ENCODE measurements at places on chromosomes 3 and 15. TPM values are rescaled to one million over a fixed set of nuclear protein-coding genes. Genes with fewer than 3 reads are reported as not detected.
A peak's percentile ranks its signal among the peaks of the same experiment; 100 is the strongest.

The BRK1 gene
- polyA plus RNA-seq: 218 TPM

- H3K27ac ChIP-seq: peak overlapping the region; percentile 79
- H3K4me1 ChIP-seq: peaks cover 10% of the 10 kb centered on the region
- DNase-seq: no peak
- peaks cover 11% of the 10 kb centered on the region for H3K36me3 ChIP-seq
- peak overlapping the region; percentile 100 for H3K4me3 ChIP-seq
- H3K27me3 ChIP-seq: no peaks in the 10 kb centered on the region
These were observed 611 bp upstream of the USP19 start for GRCh38 chr3:49121132-49121736.

GRCh38 chr3:136787349-136787748 is 31.6 kb upstream of the SLC35G2 start:
- H3K4me1 ChIP-seq: no peaks in the 10 kb centered on the region
- no peak overlapping the region for H3K4me3 ChIP-seq
- DNase-seq: no peak
- no peaks in the 10 kb centered on the region for H3K27me3 ChIP-seq
- H3K36me3 ChIP-seq: no peaks in the 10 kb centered on the region

GRCh38 chr3:47865192-47865591 is 62.3 kb downstream of the DHX30 start:
- no peak for DNase-seq
- no peak overlapping the region for H3K4me3 ChIP-seq
- H3K36me3 ChIP-seq: peaks cover 23% of the 10 kb centered on the region
- no peak overlapping the region for H3K27ac ChIP-seq
- H3K27me3 ChIP-seq: no peaks in the 10 kb centered on the region
- no peaks in the 10 kb centered on the region for H3K4me1 ChIP-seq

GRCh38 chr3:33212406-33212805 is 6.2 kb downstream of the SUSD5 start:
- H3K4me3 ChIP-seq: no peak overlapping the region
- no peaks in the 10 kb centered on the region for H3K4me1 ChIP-seq
- no peaks in the 10 kb centered on the region for H3K36me3 ChIP-seq
- H3K27ac ChIP-seq: no peak overlapping the region

DNA sequence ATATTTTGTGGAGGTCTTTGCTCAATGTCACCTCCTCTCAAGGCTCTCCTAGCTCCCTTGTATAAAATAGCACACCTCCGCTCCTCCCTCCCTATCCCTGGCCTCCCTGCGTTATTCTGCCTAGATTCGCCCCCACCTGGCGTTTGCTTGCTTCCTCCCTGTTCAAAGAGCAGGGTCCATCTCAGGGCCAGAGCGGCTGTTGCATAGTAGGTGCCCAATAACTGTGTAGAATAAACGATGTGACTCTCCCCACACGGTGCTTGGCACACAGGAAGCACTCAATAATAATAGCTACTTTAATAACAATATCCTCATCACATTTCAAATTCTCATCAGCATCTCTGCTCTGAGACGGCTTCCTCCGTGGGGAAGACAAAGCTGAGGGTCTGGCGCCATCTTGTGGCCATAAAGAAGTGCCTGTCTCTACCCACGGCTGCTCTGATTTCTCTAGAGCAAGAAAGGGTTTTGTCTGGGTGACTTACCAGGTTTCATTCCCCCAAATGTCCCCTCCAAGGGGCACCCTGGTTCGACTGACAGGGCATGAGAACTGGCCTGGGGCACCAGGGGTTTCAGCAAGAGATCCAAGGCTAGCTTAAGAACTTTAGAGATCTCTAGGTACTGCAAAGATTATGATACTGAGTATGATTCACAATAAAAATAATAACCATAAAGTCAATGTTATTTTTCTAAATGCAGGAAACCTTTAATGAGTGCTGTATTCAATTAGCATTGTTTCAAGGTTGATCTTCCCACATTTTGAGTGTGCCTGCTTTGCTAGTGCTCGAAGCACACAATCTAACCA is 16.1 kb downstream of the CD276 start:
- H3K4me3 ChIP-seq: no peak overlapping the region
- H3K36me3 ChIP-seq: no peaks in the 10 kb centered on the region
- H3K27me3 ChIP-seq: no peaks in the 10 kb centered on the region
- H3K27ac ChIP-seq: no peak overlapping the region

The DAPK2 gene
- polyA plus RNA-seq: 3.7 TPM

DNA sequence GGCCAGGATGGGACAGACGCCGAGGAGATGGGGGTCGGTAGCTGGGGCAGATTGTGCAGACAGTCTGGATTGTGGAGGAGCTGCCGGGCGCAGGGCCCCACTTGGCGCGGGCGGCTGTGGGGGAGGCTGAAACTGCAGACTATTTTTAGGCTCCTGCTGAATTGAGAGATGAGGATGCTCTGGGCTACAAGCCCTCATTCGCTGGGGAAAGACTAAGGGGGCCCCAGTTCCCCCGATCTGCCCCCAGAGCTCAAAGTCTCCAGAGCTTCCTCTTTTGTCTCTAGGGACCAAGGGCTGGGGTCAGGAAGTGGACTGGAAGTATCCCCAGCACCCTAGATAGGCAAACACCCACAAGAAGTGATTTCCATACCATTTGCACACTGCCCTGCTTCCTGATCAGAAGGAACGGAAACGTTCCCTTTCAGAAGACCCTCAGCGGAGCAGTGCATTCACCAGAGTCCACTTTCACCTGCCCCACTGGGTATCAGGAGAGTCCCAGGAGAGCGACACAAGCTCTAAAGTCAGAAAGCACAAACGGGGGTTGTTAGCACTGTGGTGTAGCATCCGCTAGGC is 29.7 kb downstream of the SEMA7A start:
- H3K4me3 ChIP-seq: peak overlapping the region; percentile 64
- peak overlapping the region; percentile 100 for H3K27ac ChIP-seq
- no peaks in the 10 kb centered on the region for H3K27me3 ChIP-seq
- peaks cover 66% of the 10 kb centered on the region for H3K4me1 ChIP-seq

GRCh38 chr3:8445861-8446260 is 55.8 kb upstream of the LMCD1 start:
- no peak for DNase-seq
- no peaks in the 10 kb centered on the region for H3K36me3 ChIP-seq
- no peak overlapping the region for H3K27ac ChIP-seq
- no peaks in the 10 kb centered on the region for H3K27me3 ChIP-seq
- H3K4me3 ChIP-seq: no peak overlapping the region
- H3K4me1 ChIP-seq: no peaks in the 10 kb centered on the region

The SKOR1 gene
- not detected for polyA plus RNA-seq

GRCh38 chr3:184005941-184006507 is 11.7 kb downstream of the ABCC5 start:
- H3K27ac ChIP-seq: peak overlapping the region; percentile 73
- H3K4me3 ChIP-seq: peak overlapping the region; percentile 33
- no peaks in the 10 kb centered on the region for H3K27me3 ChIP-seq
- no peaks in the 10 kb centered on the region for H3K36me3 ChIP-seq

The CCR8 gene
- polyA plus RNA-seq: 8.6 TPM

GRCh38 chr15:39052323-39052705 is 487.7 kb upstream of the RASGRP1 start:
- no peaks in the 10 kb centered on the region for H3K36me3 ChIP-seq
- no peak overlapping the region for H3K4me3 ChIP-seq
- no peaks in the 10 kb centered on the region for H3K27me3 ChIP-seq
- H3K27ac ChIP-seq: no peak overlapping the region
- H3K4me1 ChIP-seq: no peaks in the 10 kb centered on the region

DNA sequence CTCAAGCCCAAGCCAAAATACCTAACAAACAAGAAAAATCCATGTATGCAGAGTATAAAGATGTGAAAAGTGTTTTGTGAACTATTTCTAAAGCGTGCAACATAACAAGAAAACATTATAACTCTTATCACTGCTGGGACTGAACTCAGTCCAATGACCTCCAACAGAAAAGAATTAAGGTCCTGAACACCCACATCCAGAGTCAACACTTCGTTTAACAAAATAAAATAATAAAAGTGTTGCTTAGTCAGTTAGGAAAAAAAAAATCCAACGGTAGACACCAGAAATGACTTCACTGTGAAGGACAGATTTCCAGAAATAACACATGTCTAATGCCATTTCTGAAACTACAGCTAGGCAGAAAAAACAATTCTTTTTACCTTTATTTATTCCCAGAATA is 28.0 kb downstream of the MB21D2 start:
- H3K4me3 ChIP-seq: no peak overlapping the region
- H3K36me3 ChIP-seq: no peaks in the 10 kb centered on the region
- H3K27ac ChIP-seq: peak overlapping the region; percentile 27
- H3K27me3 ChIP-seq: no peaks in the 10 kb centered on the region
- no peak for DNase-seq

The MAPK6 gene
- polyA plus RNA-seq: 52.5 TPM

The CMC1 gene
- 108 TPM for polyA plus RNA-seq

The RSL24D1 gene
- 132 TPM for polyA plus RNA-seq

GRCh38 chr3:107235928-107236315 is 141.3 kb upstream of the CCDC54 start:
- H3K4me1 ChIP-seq: no peaks in the 10 kb centered on the region
- H3K27ac ChIP-seq: no peak overlapping the region
- H3K4me3 ChIP-seq: no peak overlapping the region
- H3K27me3 ChIP-seq: no peaks in the 10 kb centered on the region
- H3K36me3 ChIP-seq: no peaks in the 10 kb centered on the region

DNA sequence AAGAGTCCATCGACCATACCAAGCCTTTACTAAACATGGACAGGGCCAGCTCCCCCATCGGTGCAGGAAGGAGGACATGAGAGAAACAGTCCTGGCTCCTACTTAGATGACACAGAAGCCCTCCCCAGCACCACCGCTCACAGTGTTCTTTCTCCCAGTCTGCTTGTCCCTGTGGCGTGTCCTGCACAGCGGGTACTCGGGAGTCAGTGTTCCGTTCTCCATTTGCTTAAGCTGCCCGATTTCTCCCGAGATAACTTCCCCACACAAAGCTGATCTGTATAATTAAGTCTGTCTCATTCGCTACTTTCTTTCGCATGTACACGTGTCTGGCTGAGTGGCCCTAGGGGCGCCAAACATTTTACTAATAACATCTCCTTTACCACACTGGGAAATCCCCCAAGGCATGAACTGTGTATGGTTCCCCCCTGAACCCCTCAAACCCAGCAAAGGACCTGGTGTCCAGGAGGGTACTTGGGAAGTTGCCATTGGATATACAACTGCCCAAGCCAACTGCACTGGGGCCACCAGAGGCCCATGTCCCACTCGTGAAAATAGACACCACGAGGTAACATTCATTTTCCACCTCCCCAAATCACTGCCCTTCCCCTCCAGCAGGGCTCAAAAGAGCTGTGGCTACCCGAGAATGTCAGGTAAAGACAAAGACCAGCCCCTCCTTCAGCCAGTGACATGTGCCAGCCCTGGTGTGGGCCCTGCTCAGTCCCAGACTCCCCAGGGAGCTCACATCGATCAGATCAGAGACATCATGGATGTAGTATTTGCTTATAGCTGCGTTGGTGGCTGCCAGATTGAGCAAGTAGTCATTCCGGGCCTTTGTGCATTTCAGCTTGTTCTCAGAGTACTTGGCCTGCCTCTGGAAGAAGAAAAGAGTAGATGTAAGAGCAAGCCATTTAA is 96.5 kb upstream of the RAD18 start:
- DNase-seq: no peak
- H3K4me3 ChIP-seq: no peak overlapping the region
- no peaks in the 10 kb centered on the region for H3K36me3 ChIP-seq
- no peaks in the 10 kb centered on the region for H3K27me3 ChIP-seq
- no peaks in the 10 kb centered on the region for H3K4me1 ChIP-seq

- H3K4me1 ChIP-seq: no peaks in the 10 kb centered on the region
- H3K4me3 ChIP-seq: no peak overlapping the region
- no peaks in the 10 kb centered on the region for H3K36me3 ChIP-seq
These were observed 215.6 kb upstream of the RBMS3 start for GRCh38 chr3:29065211-29065785.

The ARHGEF26 gene
- polyA plus RNA-seq: 0.31 TPM

The SOX14 gene
- not detected for polyA plus RNA-seq

DNA sequence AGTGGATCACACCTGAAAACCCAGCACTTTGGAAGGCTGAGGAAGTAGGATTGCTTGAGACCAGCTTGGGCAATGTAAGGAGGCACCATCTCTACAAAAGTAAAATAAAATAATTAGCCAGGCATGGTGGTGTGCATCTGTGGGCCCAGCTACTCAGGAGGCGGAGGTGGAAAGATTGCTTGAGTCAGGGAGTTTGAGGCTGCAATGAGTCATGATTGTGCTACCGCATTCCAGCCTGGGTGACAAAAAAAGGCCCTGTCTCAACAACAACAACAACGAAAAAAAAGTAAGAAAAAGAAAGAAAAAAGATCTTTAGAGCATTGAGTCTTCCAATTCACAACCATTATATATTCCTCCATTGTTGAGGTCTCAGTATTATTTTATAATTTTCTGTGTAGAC is 192.4 kb upstream of the DPH6 start:
- H3K4me1 ChIP-seq: no peaks in the 10 kb centered on the region
- no peak for DNase-seq
- no peaks in the 10 kb centered on the region for H3K36me3 ChIP-seq
- H3K27ac ChIP-seq: no peak overlapping the region
- H3K4me3 ChIP-seq: no peak overlapping the region

DNA sequence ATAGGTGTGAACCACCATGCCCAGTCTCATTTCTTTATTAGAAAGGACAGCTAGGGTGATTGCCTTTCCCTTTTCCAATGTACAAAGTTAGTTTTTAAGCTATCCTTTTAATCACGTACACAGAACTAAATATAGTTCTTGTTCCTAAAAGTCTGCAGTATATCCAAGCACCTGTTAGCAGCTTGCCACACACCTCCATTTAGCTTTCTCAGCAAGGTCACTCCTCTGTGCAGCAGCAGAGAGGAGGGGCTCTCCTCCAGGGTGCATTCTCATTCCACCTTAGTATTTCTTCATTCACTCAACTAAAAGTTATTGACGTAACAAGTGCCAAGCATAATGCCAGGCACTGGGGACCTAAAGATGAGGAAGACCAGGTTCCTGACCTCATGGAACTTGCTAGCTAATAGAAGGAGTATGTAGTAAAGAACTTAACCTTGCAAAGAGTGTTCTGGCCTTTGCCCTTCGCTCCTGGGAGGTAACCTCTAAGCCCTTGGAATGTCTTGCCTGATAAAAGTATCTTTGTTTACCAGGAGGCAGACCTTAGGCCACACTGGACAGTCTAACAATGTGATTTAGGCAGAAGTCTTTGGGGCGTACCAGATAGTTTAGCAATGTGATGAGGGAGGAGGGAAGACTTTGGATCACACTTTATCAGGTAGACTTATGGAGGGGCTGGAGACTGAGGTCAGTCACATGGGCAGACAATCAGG is 12.7 kb upstream of the PTPN9 start:
- peaks cover 1% of the 10 kb centered on the region for H3K36me3 ChIP-seq
- H3K27me3 ChIP-seq: no peaks in the 10 kb centered on the region
- H3K27ac ChIP-seq: no peak overlapping the region
- no peak for DNase-seq

DNA sequence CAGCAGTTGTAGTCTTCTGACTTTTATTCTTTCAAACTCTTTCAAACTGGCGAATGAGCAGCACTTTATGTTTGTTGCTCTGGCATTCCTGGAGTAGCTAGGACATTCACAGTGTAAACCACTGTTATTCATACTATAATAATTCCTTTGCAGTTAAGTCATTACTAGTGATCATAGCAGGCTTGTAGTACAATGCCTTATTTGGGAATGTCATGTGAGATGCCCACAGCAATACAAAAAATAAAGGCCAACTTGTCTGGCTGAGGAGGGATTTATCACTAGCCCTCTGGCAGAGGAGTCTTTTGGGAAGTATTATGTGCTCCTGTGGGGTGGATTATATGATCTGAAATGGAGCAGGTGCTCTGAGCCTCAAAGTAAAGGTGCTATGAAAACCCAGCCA is 197.2 kb downstream of the VGLL3 start:
- DNase-seq: no peak
- H3K4me3 ChIP-seq: no peak overlapping the region
- no peaks in the 10 kb centered on the region for H3K36me3 ChIP-seq
- H3K4me1 ChIP-seq: no peaks in the 10 kb centered on the region

The IMPG2 gene
- polyA plus RNA-seq: not detected

All from GM12878 (cell line).